ENCODE measurements at places on chromosomes 11 and 22.
A peak's percentile ranks its signal among the peaks of the same experiment; 100 is the strongest.

GRCh38 chr11:128470081-128470480, 117.3 kb downstream of the ETS1 start:
- DNase-seq, result no peak

- no peak for DNase-seq
Measured at GRCh38 chr11:75096456-75097172, at the start of gene OR2AT4. Gene OR2AT4 (minus strand): TSS chr11:75096876.

- no peak for DNase-seq
Measured at GRCh38 chr11:2235588-2236326, 34.6 kb downstream of the ASCL2 start.

GRCh38 chr22:46292732-46293131, 3.9 kb upstream of the GTSE1 start:
- DNase-seq, result no peak

- peak; percentile 21 for DNase-seq
Measured at GRCh38 chr11:44755556-44756523, 29.1 kb downstream of the TSPAN18 start.

DNA sequence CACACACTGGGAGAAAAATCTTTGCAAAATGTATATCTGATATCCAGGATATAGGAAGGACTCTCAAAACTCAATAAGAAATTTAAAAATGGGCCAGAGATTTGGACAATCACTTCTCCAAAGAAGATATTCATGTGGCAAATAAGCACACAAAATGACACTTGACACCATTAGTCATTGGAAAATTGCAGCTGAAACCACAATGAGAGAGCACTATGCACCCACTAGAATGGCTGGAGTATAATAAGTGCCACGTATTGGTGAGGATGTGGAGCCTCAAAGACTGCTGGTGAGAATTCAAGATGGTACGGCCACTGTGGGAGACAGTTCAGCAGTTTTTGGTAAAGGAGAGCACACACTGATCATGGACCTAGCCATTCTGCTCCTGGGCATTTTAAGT, 12.8 kb upstream of the OSBPL5 start:
- DNase-seq, result peak; percentile 48

DNA sequence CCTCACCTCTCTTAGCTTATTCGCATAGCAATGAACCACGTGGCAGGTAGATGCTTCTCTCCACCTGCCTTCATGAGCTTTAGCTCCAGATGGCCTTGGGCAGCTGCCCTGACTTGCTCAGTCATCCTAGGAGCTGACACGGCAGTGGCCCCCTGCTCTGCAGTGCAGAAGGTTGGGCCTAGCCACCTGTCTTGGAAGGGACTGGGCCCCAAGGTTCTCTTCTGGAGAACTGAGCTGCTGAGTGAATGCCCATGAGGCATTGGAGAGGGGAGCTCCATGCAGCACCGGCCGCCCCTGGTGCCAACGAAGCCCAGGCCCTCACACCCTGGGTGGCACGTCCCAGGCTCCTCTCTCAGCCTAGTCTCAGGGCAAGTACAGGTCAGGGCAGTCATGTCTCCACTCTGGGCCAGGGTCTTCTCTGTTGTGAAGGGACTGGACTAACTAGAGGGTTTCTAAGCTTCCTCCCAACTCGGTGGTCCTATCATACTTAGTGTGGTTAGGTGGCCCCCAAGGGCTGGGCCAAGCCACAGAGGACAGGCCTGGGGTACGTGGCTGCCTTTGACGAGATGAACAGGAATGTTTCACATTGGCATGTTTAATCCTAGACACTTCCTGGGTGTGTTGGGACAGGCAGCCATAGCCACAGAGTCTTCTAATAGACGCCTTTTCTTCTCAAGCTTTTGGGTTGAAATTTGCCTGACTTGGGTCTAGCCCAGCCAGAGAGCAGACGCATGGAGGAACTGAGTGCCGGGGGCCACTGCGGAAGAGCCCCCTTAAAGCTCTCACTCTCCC, 47.9 kb downstream of the ALX4 start:
- DNase-seq, result no peak

DNA sequence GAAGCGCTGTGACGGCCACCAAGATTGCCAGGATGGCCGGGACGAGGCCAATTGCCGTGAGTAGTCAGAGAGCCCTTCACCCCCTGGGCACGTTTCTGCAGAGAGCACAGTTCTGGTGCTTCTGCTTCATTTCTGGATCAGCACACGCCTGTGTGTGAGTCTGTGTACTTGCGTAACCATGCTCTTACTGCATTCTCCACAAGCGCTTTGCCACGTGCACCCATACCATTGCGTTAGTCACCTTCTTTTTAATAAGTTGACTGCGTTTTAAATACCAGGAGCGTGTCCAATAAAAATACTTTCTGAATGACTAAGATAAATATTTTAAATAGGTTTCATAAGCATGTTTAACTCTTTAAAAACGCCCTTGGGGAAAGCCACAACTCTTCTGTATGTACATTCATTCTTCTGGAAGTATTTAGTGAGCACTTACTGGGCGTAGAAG, 143.0 kb upstream of the SORL1-AS1 start:
- DNase-seq, result peak; percentile 98

GRCh38 chr11:44592125-44592940, 26.9 kb downstream of the CD82 start:
- DNase-seq, result peak; percentile 88

DNA sequence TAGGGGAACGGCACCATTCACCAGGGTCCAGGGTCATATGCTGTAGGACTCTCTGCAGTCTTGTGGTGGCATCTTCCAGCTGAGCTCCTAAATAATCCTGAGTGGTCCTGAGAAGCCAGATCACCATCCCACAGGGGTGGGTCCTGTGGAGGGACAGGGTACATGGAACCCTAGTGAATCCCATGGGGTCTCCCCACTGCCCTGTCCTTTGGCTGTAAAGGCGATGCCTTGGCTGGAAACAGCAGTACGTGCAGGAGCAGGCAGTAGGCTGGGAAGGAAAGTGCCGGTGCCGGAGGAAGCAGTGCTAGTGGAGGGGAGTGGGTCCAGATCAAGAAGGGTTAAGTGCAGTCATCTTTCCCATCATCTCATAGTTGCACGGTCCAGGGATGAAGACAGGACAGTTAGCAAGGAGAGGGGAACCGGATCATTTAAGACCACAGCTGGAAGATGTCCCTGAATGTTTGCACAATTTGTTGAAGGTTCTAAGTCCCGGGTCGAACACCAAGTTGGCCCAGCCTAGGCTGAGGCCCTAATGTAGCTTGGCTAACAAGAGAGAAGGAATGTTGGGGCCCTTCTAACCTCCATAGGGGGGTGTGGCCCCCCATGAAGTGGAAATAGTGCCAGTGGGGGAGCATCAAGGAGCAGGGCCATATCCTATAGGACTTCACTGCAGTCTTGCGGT, 18.1 kb downstream of the TSPAN32 start:
- DNase-seq, result no peak

DNA sequence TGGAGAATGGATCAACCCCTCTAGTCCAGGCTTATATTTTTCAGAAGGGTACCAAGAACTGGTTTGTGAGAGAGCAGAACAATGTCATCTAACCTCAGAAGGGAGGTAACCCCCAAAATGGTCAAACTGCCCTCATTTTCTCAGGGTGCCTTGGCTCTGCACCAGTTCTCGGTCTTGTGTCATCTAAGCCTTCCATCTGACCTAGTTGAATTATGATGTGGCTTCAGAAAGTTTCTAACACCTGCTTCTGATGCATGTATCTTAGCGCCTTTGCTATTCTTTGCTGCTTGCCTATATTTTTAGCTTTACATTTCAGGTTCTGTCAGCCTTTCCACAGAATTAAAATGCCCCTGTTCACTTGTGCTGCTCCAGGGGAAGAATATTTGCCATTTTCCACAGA, 91.7 kb upstream of the E2F8 start:
- no peak for DNase-seq

DNA sequence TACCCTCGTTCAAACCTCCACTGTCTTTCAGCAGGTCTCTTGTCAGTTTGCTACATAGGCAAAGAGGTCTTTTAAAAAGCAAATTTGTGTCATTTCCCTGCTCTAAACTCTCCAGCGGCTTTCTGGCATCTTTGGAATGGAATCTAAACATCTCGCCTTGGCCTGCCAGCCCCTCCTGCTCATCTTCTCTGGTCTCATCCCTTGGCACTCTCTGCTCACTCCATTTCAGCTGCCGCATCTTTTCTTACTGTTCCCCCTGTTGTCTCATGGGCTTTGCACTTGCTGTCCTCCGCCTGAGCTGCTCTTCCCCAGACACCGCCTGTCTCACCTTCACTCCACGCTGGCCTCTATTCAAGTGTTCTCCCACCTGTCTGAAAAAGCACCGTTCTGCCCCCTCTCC, 46.6 kb downstream of the BMAL1 start:
- DNase-seq, result no peak

GRCh38 chr11:18203723-18204122, 31.1 kb downstream of the MRGPRX4 start:
- DNase-seq, result peak; percentile 35

- peak; percentile 51 for DNase-seq
Measured at GRCh38 chr11:27718863-27719545, 18.7 kb upstream of the BDNF start.

DNA sequence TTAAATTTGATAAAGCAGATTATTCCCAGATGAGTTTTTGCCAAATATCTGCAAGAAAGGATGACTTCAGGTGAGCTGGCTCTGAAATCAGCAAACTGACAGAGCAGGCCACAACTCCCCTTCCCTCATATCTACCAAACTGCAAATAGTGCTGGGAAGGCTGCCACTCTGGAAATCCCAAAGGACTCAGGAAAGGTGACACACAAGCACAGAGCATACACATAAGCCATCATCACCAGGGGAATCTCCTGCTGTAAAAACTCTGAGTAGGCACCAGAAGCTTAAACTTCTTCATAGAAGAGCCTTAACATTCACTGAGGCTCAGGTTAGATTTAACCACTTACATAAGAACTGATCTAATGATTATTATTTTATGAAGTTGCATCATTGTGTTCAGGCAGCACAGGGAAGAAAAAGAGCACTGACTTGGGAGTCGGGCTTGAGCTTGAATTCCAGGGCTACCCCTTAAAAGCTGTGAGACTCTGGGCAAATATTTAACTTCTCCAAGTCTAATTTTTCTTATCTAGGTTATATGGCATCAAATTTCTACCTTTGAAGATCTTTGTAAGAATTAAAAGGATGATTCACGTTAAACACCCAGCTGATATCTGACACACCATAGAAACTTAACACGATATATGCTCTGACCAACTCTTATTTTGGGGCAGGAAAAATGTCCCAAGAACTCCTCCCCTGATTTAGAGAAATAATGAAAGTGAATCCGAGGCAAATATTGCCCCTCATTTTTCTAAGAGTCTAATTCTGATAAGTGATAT, 15.0 kb downstream of the SYTL2 start:
- no peak for DNase-seq

DNA sequence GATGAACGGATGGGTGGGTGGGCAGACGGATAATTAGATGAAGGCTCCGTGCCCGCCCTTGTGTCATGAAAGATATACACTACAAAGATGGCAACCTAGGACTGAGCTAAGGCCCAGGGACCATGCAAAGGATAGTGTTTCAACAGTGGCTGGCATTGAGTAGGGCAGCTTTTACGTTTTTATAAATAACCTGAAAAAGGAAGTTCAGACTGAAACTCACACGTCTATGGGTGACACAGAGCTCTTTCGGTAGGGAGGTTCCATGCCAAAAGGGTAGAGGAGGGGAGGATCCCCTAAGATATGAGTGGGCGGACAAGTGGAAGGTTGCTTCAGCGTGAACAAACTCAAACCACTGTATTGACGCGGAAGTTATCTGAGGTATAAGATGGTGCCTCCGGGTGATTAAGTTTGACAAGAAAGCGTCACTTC, 90.5 kb downstream of the UBASH3B start:
- no peak for DNase-seq

DNA sequence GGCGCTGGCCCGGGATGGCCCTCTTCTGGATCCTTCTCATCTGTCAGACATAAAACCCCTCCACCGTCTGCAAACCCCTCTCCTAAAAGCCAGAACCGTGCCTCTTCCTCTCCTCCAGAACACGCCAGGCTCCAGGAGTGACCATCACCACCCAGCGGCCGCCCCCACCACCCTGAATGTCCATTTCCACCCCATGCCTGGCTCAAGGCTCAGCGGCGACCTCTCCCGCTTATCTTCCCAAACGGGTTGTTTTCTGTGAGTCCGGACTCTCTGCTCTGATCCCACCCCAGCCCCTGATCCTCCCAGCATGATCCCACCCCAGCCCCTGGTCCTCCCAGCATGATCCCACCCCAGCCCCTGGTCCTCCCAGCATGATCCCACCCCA, 37.6 kb downstream of the CELSR1 start:
- no peak for DNase-seq

GRCh38 chr11:111348147-111348546, 30.9 kb downstream of the POU2AF1 start:
- no peak for DNase-seq

DNA sequence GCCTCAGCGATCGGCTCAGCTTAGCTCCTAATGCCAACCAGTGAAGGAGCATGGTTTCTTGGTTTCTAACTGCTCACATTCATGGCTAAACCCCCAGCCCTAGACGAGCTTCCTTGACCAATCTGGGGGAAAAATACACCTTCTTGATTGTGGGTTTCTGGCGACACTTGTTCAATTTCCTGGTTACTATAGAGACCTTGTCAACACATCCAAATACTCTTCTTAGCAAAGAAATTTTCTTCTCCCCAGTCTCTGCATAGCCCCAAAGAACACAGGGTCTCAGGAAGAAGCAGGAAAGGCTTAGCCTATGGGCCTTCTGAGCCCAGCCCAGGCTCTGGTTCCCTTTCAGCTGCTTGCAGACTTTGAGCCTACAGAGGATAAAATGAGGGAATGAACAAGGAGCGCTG, 88.5 kb upstream of the SYT13 start:
- DNase-seq, result no peak

- peak; percentile 92 for DNase-seq
Measured at GRCh38 chr11:125345421-125346178, 150.5 kb downstream of the FEZ1 start.

DNA sequence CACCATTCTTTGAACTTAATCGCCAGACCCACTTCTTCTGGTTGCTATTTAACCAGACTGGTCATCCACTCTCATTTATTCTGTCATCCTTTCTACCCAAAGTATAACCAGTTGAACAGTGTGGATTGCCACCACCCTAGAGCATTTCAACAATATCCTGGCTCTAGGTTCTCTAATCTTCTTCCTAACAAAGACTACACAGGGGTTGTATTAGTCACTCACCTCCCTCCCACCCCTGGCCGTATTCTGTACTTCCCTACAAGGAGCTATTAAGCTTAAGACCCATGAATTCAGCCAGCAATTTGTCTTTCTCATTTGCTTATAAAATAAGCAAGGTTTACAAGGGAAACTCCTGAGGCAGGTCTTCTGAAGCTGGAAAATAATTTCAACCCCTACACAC, 46.9 kb upstream of the CEP126 start:
- peak; percentile 18 for DNase-seq
